ENCODE measurements at places on chromosomes 2 and 18.
A peak's percentile ranks its signal among the peaks of the same experiment; 100 is the strongest.

DNA sequence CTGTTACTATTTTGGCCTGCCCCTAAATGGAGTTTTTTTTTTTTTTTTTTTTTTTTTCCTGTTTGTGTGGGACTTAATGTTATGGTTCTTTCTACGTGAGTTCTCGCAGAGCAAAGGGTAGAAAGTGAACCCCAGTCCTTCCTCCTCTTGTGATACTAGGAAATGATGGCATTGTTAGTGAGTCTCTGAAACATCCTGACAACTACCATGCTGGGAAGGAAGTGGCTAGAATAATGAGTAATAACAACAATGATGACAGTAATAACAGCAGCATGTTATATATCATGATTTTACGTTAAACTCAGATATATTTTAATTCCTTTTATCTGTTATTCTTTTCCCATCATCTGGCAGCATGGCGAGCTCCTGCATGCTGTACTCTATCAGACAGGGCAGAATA is 216.2 kb upstream of the LINC00305 start:
- no peak for DNase-seq

DNA sequence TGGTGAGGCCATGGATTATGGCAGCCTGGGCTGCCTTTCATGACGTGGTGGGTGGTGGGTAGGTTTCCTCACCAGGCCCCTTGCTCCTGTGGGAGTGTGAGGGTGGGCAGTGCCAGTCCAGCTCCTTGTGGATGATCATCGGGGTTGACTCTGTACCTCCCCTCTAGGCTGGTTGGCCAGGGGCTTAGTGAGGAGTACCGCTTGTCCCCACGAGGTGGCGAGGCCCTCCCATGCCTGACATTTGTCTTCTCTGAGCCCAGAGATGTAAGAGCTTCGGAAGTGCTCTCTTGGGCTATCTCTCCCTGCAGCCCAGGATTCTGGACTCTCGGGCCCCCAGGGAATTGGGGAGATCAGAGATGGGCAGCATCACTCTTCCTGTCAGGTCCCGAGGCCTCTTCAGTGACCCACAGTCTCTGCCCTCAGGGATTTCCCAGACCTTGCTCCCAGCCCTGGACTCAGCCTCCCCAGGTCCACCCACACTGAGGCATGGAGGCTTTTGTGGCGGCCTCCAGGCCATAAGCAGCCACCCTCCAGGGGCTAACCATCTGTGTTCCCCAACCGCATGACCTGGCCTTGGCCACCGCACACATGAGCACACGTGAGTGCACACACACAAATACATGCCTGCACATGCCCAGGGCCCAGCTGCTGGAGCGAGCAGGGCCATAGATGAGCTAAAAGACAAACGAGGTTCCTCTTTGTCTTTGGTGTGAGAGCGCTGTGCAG is 6.5 kb downstream of the SPR start:
- peak; percentile 26 for DNase-seq

GRCh38 chr2:184004289-184004947 is 593.9 kb upstream of the ZNF804A start:
- no peak for DNase-seq

DNA sequence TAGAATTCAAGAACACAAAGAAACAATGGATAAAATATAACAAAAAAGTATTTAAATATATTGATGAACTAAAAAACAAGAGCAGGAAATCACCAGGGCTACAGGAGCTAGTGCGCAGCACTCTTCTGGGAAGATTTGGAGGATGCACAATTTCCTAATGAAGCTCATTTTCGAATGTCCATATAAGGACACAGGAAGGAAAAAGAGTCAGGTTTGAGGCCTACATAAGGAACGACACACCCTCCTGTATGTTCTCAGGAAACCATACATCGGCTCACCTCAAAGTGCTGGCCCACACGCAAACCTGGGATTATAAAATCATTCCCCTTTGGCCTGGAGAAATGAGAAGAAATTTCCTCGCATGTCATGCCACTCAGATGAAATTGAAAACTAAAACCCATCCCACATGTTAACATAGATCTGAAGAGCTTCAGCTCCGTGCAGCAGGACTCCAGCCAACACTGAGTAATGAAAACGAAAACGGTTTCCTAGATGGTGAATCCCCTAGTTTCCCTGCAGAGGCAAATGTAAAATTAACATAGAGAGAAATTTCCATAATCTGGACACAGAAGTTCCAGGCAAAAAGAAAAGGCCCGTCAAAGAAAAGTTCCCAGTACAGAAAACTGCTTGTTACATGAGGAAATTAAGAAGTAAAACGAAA is 825.8 kb downstream of the SOCS6 start:
- no peak for DNase-seq

DNA sequence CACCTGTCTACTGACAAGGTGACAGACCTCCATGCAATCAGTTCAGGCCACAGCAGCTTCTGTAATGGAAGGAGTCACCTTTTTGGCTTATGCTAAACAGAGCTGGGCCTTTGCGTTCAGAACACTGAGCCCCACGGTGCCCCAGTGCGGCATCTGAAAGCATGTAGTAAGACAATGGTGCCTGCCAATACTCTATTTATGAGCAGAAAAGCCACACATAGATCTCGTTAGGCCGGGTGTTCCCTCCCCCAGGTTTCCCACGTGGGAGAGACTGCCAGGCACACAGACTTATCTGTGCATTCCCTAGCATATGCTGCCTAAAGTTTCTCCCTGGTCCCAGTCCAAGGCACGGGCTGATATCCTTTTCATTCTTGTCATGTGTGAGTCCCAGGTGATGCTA is 150.9 kb downstream of the ACTR3 start:
- DNase-seq: no peak

GRCh38 chr18:27483276-27483675 is 298.2 kb upstream of the CHST9 start:
- DNase-seq: no peak

DNA sequence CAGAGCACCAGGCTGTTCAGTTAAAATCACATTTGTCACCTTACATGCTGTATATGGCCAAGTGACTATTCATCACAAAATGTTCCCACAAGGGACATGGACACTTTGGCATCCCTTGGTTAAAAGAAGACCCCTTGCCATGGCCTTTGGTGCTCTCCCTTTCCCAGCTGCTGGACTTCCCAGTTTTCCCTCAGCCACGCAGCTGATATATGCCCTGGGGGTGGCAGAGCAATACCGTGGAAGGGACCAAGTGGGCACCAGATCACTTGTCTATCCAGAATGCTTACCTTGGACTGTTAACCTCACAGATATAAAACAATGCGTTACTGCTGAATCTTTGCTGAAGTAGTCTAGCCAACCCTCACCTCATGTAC is 35.3 kb downstream of the PAIP2B start:
- no peak for DNase-seq

GRCh38 chr2:109171444-109172334 is 42.7 kb downstream of the SH3RF3 start:
- DNase-seq: no peak

GRCh38 chr2:240458044-240458899 is 22.8 kb downstream of the GPC1 start:
- DNase-seq: no peak

- no peak for DNase-seq
Observed at GRCh38 chr2:66452214-66452613, 17.3 kb downstream of the MEIS1 start.

DNA sequence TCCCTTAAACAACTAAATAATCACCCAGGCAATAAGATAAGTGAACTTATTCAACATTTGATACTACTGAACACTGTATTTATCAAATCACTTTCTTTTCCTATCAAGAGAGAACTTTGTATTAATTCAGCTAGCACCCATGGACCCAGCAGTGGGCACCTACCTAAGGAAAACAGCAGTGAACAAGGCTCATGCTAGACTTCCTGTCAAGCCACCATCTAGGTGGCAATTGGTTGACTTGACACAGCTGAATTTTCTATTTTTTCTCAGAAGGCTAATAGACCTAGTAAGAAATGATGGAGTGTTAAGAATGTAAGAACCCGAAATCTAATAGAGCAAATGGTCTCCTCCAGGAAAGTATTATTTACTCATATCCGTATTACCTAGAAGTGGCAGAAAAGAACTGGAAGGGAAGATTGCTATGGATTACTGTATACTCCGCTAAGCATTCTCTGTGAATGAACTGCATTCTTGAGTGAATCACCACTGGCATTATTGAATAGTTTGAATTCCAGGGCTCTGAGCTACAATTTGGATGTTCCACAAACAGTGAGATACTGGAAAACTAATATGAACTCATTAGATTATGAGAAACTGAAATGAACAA is 988.2 kb upstream of the CDH2 start:
- DNase-seq: no peak

DNA sequence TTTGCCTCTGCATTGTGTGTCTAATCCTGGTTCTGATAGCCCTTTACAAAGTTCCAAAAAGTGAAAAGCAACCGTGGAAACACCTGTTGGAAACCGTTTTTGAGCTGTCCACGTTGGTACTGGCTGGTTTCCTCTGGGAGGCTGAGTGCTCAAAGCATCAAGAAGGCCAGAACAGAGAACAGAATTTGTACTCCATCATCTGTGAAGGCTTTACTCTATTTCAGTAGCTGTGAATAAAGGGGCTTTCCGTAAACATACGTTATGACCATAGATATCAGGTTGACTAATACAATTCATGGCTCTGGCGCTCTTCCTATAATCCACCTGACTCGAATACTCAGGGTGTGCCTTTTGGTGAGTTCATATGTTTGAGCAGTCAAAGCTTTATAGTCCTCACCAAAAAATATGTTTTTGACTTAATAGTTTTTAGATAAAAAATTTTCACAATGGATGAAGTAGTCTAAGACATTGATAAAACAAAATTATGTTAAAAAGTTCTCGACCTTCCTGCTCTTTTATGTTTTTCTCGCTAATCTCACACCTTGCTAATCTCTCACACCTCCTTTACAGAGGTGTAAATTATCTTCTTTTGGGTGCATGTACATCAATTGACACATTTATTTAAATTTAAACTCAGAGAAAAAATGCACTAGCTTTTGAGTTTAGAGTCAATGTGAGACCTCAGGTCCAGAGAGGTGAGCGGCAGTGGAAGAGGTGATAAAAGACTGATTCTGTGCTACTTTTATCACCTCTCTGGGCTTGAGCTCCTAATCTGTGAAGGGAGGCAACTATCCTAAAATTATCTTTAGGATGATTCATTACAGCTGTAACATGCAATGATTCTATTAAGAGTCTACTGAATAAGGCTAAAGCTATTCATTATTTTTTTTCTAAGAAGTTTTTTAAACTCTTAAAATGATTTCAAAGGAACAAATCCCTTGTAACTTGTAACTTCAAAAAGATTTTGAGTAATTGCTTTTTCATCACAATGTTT is 65.3 kb downstream of the CXCR4 start:
- no peak for DNase-seq

- DNase-seq: no peak
Observed at GRCh38 chr2:170180031-170180566, 2.2 kb downstream of the MYO3B start.

DNA sequence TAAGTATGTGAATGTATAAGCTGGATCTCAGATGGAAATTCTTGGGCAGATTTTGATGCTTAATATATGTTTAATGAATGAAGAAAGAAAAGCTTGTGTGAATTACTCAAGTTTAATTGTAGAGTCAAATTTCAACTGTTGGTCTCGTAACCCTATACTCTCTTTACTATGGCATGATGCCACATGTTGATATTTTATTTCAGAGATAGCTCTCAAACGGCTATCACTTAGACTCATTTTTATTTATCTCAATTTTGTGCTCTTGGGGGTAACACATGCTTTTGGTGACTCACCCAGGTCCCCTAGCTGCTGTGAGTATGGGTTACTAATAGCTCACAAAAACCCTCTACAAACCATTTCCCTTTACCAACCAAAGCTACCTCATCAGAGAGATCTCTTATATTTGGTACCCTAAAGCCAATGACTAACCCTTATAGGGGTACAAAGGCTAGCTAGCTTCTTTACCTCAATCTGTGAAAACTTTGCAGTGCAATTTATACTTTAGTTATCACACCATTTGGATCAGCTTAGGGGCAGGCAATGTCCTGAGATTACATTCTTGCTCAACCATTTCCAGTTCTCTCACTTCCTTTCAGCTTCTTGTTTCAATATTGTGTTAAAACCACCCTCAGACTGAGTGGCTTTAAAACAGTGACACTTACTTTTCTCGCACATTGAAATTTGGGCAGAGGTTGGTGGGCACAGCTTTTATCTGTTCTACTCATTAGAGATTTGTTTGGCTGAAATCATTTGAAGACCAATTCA is 240.3 kb downstream of the CDH7 start:
- no peak for DNase-seq

DNA sequence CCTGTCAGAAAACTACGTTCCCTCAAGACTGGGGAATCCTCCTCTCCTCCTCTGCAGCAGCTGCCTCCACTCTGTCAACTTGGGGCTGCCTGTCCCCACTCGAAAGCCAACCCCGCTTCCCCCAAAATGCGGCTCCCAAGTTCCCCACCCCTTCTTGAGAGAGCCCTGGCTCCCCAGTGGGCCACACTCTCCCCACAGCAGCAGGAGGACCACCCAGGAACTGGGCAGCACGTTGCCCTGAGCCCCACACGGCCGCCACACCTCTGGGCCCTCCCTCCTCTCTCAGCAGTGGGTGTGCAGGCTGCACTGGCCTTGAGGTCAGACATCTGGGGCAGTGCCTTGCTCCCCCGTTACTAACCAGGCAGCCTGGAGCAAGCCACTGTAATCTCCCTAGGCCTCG is 9.6 kb upstream of the TEX51 start:
- DNase-seq: no peak

DNA sequence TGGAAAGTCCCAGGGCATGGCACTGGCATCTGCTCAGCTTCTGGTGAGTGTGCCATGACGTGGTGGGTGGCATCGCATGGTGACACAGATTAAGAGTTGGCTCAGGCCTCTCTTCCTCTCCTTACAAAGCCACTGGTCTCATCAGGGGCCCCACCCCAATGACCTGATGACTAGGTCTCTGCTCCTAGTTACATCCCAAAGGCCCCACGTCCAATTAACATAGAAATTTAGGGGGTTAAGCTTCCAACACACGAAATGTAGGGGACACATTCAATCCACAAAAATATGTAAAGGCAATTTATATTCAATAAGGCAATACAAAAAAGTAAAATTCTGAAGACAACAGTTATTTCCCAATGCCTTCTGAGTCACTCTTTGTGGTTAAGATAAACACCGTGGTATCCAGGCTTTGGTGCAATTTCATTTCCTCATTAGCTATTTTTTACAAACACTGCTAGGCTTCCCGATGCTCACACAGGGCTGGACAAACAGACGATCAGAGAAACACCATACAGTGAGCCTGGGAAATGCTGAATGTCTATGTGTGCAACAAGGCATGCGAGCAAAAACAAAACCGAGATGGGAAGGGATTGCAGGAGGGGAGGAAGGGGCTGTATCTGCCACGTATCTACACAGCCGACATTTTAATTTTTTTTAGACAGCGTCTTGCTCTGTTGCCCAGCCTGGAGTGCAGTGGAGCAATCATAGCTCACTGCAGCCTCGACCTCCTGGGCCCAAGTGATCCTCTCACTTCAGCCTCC is 67.2 kb downstream of the MBP start:
- DNase-seq: no peak

All from stimulated activated CD4-positive, alpha-beta T cell treated with anti-CD3 and anti-CD28 coated beads, Interleukin-12 subunit alpha, Interleukin-12 subunit beta, amount 100 ng/mL, for 4 hours (primary cell).